ENCODE measurements at places on chromosomes 6 and 20. TPM values are rescaled to one million over a fixed set of nuclear protein-coding genes. Genes with fewer than 3 reads are reported as not detected.

Gene RBPJL
- not detected for total RNA-seq

Gene PGK2
- not detected for total RNA-seq

Gene ANKRD6
- 3.2 TPM for total RNA-seq

Gene MEA1
- total RNA-seq = 84.1 TPM

Gene CAP2
- 1.9 TPM for total RNA-seq

Gene MAN1A1
- total RNA-seq = 28.1 TPM

Gene SLC17A2
- not detected for total RNA-seq

Gene KCNQ2
- not detected for total RNA-seq

Gene HCRTR2
- not detected for total RNA-seq

Gene AHI1
- 10.8 TPM for total RNA-seq

Gene PTK6
- total RNA-seq = not detected

Gene CNKSR3
- 16.3 TPM for total RNA-seq

Gene PHF20
- 33.4 TPM for total RNA-seq

Gene LY6G6F
- total RNA-seq = not detected

Gene HRH3
- total RNA-seq = not detected

Gene SLC16A10
- not detected for total RNA-seq

Gene SLC17A1
- total RNA-seq = not detected

Gene MYL9
- total RNA-seq = 30.7 TPM

Gene NRSN1
- total RNA-seq = not detected

Gene SRXN1
- 69.1 TPM for total RNA-seq

Gene SLC35D3
- not detected for total RNA-seq

Gene MDFI
- 19.5 TPM for total RNA-seq

Gene TSHZ2
- 0.94 TPM for total RNA-seq

Gene DCBLD1
- 16.0 TPM for total RNA-seq

Gene DYNLT2
- 0.74 TPM for total RNA-seq

Gene FAM50B
- total RNA-seq = 11.8 TPM

Gene ZBTB46
- total RNA-seq = 2.9 TPM

Gene ADGB
- not detected for total RNA-seq

Gene REM1
- not detected for total RNA-seq

Gene SLC25A27
- total RNA-seq = 0.10 TPM

Gene EHMT2
- 35.4 TPM for total RNA-seq

Gene L3MBTL3
- total RNA-seq = 12.6 TPM

Gene TAF4
- 4.3 TPM for total RNA-seq

Gene ENPP4
- 8.2 TPM for total RNA-seq

Gene RAET1L
- total RNA-seq = not detected

Gene OOEP
- total RNA-seq = not detected

Gene UNC93A
- not detected for total RNA-seq

Gene CASS4
- total RNA-seq = not detected

Gene KCNQ5
- total RNA-seq = not detected

Gene DNAJC5
- total RNA-seq = 71.2 TPM

Gene FAM83D
- 51.6 TPM for total RNA-seq

Gene SRSF12
- total RNA-seq = 0.13 TPM

Gene FAM217A
- total RNA-seq = not detected
